Stimulated activated naive CD4-positive, alpha-beta T cell (primary cell): ENCODE measurements at places on chromosomes 6 and 20.

DNA sequence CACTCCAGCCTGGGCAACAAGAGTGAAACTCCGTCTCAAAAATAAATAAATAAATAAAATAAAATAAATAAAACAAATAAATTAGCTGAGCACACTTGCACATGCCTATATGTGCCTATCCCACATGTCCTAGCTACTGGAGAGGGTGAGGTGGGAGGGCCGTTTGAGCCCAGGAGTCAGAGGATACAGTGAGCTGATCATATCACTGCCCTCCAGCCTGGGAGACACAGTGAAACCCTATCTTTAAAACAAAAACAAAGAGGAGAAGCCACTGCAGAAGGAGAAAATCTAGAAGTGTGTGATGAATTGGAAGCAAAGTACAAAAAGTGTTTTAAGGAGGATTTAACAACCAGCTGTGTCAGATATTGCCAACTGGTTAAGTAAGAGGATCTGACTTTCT lies 728.4 kb downstream of the PTPRT start:
- no peak for DNase-seq

GRCh38 chr6:144158133-144158532 lies 7.8 kb downstream of the STX11 start:
- no peak for DNase-seq

DNA sequence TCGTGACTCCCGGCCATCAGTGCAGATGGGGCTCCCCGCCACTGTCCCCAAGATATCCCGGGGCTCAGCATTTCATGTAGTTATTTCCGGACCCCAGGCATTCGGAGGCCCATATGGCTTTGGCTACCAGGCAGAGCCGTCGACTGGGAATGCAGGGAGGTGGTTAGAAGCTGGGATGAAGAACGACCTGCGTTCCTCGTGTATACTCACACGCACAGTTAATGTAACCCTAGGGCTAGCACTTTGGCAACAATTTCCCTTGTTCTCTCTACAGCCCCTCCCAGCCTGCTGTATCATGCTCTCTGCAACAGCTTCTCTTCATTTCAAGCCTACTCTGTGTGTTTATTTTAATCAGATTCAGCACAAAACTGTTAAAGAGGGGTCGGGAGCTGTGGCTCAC lies 240.4 kb downstream of the MYLK4 start:
- DNase-seq = no peak

GRCh38 chr20:14386726-14387125 lies 49.3 kb upstream of the FLRT3 start:
- DNase-seq = no peak

GRCh38 chr6:109978174-109979032 lies at the start of gene GPR6:
Gene GPR6, plus strand, starts transcription at chr6:109978311. Its CDS starts 802 bp downstream, at chr6:109979113.
- peak; percentile 11 for DNase-seq

- DNase-seq = peak; percentile 69
Observed at GRCh38 chr6:1554476-1555310, 55.0 kb upstream of the FOXC1 start.

DNA sequence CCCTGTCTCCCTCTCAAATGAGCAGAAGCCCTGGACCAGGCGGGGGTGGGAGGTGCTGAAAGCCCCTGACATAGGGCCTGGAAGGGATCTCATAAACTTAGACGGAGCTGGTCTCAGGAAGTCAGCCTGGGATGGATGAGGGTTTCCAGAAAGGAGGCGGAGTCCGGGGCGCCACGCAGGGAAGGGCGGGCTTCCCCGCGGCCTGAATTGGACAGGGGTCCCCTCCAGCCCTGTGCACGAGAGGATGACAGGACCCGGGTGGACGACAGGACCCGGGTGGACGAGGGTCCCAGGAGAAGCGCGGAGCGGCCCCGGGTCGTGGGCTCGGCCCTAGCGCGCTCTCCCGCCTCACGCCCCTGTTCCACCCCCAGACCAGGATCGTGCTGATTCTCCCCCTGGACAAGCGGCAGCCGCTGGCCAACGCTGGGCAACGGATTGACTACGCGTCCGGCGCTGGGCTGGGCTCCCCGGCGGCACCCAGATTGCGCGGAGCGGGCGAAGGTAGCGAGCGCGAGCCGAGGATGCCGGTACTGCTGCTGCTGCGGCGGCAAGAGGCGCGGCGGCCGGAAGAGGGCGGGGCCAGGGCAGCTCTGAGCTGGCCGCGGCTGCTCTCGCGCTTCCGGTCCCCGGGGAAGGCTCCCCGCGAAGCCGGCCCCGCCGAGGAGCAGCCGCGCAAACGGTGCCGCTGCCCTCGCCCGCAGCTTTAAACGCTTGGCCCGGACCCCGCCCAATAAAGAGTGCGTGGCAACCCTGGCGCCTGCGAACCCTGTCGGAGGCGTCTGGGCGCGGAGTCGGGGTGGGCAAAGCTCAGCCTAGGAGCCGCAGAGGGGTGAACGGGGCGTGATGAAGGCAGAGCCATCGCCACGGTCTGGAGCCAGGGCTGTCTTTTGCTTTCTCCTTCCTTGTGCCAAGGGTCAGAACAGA lies 1.3 kb downstream of the C20orf144 start:
- peak; percentile 67 for DNase-seq

GRCh38 chr6:1916334-1917070 lies 306.8 kb downstream of the FOXC1 start:
- no peak for DNase-seq

DNA sequence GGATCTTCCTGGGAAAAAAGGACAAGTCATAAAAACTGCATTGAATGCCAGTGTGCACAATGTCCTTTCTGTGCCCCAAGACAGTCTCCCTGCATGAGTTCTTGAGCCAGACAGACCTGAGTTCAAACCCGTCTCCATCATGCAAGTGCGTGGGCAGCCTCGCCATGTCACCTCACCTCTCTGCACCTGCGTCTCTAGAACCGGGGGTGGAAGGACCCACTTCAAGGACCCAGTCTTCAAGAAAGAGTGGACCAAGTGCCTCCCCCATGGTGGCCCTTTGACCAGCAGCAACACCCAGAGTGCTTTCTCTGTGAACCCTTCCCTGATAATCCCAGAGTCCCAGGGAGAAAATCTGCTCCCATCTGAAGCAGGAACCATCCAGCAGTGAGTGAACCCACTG lies 23.5 kb upstream of the ANGPT4 start:
- DNase-seq = no peak

GRCh38 chr20:46108435-46108841 lies 9.7 kb upstream of the CD40 start:
- no peak for DNase-seq

GRCh38 chr20:24535941-24536730 lies 66.7 kb downstream of the SYNDIG1 start:
- no peak for DNase-seq

DNA sequence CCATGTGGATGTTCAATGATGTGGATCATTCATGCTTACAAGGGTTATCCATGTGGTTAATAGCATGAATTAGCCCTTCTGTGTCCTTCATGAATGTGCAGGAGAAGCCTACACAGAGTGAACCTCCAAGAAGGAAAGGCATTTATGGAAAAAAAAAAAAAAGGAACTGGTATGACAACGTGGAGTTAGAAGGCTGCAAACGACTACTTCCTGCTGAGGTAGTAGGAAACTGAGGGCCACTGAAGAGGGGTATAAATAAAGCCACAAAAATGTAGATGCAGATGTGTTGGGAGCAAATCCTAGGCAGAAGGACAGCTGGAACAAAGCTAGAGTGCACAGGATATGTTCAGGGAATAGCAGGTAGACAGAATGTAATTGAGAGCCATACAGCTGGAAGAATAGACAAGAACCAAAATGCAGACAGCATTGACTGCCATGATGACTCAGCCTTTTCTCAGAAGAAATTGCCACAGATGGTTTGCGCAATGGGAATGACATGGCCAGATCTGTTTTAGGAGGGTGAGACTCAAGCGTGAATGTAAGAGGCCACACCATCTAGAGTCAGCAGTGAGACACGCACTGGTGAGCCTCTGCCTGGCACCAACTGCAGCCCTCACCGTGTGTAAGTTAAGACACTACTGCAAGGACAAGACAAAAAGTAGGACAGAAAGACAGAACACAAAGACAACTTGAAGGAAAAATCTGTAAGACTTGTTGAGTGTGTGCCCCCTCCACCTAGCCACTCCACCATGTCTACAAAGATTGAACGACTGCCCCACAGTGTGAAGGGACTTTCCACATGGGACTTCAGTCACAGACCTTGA lies 79.8 kb downstream of the KIF13A start:
- no peak for DNase-seq

DNA sequence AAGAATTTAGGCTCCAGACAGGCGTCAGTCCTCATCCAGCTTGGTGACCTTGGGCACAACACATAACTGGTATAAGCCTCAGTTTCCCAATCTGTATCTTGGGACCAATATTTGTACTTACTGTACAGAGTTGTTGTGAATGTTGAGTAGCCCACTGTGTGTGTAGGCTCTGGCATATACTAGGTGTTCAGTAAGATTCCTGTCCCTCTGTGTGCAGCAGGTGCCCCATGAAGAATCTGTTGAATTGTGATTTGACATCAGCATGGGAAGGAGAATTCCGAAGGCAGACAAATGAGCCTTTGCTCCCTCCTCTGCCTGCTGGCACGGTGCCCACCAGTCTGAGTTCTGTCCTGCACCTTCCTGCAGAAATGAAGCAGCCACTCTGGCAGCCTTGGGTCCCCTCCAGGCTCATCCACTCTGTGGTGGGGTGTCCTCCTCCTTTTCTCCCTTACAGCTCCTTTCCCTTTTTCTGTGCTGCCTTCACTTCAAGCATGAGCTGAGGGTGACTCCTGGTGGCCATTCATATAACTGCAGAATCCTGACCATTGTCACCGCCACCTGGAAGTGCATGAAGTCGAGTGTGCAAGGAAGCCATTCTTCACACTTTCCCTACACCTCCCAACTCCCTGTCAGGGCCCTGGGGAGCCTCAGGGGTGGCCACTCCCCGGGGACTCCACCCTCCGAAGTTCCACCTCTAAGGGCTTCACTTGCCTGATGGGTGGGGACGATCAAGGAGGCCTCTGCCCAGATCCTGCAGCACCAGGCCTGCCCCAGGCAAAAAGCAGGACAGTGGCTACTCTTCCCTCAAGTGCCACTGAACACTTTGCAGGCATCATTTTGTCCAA lies 48.2 kb downstream of the MRPL14 start:
- no peak for DNase-seq

DNA sequence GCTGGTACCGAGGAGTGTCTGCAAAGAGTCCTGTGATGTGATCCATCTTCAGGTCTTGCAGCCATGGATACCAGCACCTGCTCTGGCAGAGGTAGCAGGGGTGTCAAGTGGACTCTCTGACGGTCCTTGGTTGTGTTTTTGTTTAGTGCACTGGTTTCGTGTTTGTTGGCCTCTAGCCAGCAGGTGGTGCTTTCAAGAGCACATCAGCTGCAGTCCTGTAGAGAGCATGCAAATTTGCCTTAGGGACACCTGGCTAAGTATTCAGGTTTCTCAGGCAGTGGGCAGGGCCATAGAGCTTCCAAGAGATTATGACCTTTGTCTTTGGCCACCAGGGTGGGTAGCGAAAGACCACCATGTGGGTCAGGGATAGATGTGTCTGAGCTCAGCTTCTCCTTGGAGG lies 14.5 kb upstream of the RGS17 start:
- DNase-seq = no peak

- DNase-seq = no peak
Observed at GRCh38 chr20:47265984-47266383, 90.5 kb downstream of the ZMYND8 start.

GRCh38 chr6:44002593-44003344 lies 124.5 kb downstream of the MRPL14 start:
- peak; percentile 36 for DNase-seq

DNA sequence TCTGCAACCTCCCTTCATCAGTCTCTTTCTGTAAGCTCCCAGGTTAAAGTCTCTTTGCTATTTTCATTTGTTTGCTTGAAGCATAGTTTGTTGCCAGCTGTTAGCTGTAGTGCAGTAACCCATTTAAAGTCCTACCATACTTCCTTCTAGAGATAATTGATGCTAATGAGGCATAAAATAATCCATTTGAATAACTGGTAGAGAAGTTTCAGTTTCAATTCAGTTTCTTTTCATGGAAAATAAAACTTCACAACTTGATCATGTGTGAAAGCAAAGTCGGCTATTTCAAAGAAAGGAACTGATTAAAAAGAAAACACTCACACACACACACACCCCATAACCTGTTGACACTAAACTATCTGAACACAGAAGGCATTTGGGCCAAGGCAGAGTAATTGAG lies 68.5 kb upstream of the TENT5A start:
- DNase-seq = no peak

- DNase-seq = no peak
Observed at GRCh38 chr6:1758076-1758679, 148.5 kb downstream of the FOXC1 start.

DNA sequence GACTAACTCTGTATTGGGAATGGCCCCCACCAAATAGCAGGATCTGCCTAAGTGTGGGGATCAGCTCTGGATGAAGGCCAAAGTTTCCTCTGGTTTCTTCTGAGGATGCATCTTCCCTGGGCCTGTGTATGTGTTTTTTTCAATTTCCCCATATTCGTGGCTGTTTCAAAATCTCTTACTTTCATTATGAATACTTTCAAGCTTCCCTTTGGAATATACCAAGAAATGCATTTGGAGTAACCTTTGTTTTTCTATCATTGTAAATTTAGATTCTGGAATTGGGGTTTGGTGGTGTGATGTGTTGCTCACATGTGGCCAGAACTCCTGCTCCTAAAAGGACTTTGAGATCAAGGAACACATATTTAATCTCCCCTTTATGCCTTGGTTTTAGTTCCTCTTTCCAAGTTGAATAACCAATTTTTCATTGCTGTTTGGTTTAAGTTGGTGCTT lies 8.4 kb downstream of the ENTPD6 start:
- no peak for DNase-seq

GRCh38 chr6:21436625-21437024 lies 156.9 kb upstream of the SOX4 start:
- DNase-seq = no peak

GRCh38 chr6:150068720-150069648 lies at the start of gene ULBP3:
Gene ULBP3, minus strand, starts transcription at chr6:150069121. Its CDS starts 55 bp downstream, at chr6:150069066.
- peak; percentile 32 for DNase-seq

DNA sequence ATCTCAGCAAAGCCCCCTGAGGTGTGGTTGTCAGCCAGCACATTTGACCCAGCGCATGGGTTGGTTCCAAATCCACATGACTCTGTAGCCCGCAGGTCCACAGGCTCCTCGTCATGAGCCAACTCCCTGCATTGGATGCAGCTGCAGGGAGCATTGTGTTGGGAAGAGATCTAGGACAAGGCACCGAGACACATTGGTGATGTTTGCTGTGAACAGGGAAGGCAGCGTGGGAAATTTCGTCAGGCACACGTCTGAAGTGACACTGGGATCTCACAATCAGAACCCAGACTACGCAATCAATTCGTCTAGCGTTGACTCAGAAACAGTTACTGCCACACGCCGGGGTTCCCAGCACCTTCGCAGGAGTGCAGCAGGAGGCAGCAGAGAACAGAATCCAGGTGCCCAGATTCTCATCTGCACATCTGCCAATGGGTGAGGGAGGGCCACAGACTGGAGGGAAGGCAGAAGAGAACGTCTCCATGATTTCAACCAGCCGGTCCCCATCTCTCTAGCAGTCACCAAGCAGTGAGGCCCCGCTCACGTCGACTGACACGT lies 177.0 kb downstream of the TTLL2 start:
- DNase-seq = no peak

DNA sequence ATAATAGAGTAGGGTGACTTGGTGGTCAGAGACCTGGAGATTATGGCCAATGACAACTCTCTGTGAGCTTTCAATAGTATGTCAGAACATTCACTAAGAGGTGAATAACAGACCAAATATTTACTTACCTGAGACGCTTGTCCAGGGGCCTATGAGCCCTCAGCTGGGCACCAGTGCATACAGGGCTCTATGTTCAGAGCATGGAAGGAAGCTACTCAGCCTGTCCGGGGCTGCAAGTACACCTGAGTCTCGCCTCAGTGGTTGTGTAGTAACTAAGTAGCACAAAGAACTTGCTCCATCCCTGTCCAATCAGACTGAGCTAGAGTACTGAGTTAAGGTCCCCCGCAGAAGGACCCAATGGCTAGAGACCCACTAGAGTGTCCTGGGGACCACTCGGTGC lies 11.6 kb upstream of the SCGN start:
- DNase-seq = no peak

GRCh38 chr20:10474606-10475184 lies 39.6 kb downstream of the SLX4IP start:
- no peak for DNase-seq
